Muscle of leg (tissue), 16 donors: ENCODE measurements at places on chromosomes 1 and 21. TPM values are rescaled to one million over a fixed set of nuclear protein-coding genes. Genes with fewer than 3 reads are reported as not detected.
A peak's percentile ranks its signal among the peaks of the same experiment; 100 is the strongest.

Gene AADACL4
- 0.04 TPM for total RNA-seq

Gene ZNF691
- total RNA-seq: 9.9 TPM

- no peak for DNase-seq
Observed at GRCh38 chr1:197998110-197998509, 80.9 kb downstream of the LHX9 start.

DNA sequence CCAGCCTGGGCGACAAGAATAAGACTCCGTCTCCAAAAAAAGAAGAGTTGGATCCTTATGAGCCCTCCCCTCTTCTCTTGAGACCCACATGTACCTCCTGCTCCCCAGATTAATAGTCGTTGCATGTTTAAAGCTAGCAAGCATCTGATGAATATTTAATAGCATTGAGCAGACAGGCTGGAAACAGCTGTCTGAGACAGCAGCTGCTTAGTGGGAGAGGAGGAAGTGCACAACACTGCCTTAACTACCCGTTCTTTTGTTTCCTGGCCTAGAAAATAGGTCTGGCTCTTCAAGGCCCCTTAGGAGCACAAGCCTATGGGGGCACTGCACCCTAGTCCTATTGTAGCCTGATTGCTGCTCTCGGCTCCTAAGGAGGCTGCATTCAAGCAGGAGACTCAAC, 17.3 kb upstream of the TMEM39B start:
- peak; percentile 57 for DNase-seq

DNA sequence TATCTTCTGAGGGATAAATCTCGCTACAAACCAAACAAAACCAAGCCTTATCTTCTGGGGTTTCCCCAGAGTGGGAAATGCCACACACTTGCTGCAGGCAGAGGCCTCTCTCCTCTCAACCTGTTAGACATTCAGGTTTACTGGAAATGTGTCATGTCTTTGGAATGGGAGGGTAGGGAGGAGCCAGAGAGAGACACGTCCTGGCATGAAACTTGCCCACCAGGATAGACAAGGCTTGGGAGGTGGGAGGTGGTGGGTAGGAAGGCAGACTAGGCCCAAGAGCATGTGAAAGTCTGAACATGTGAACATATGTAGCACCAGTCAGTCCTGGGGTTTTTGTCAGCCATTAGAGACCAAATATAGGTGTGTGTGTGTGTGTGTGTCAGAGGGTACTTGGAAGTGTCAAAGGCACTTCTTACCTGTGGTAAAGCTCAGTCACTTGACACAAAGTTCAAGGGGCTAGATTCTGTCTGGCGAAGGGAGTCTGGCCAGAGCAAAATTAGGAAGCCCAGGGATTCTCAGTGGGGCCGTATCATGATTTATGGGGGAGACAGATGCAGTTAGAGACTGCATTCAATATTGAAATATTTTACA, 32.4 kb upstream of the PIGC start:
- no peak for DNase-seq

DNA sequence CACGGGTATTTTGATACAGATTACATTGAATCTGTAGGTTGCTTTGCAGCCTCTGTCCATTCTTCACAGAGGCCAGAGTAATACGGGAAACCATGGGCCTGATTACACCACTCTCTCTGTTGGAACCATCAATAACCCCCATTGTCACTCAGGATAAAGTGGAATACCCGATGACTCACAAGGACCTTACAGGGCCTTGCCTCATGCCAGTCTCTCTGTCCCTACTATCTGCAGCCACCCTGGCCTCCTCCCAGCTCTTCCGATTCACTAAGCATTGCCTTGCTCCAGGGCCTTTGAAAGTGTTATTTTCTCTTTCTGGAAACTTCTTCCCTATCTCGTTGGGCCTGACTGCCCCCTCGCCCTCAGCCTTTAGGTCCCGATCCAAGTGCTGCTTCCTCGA, 61.7 kb downstream of the HMGB4 start:
- no peak for DNase-seq

DNA sequence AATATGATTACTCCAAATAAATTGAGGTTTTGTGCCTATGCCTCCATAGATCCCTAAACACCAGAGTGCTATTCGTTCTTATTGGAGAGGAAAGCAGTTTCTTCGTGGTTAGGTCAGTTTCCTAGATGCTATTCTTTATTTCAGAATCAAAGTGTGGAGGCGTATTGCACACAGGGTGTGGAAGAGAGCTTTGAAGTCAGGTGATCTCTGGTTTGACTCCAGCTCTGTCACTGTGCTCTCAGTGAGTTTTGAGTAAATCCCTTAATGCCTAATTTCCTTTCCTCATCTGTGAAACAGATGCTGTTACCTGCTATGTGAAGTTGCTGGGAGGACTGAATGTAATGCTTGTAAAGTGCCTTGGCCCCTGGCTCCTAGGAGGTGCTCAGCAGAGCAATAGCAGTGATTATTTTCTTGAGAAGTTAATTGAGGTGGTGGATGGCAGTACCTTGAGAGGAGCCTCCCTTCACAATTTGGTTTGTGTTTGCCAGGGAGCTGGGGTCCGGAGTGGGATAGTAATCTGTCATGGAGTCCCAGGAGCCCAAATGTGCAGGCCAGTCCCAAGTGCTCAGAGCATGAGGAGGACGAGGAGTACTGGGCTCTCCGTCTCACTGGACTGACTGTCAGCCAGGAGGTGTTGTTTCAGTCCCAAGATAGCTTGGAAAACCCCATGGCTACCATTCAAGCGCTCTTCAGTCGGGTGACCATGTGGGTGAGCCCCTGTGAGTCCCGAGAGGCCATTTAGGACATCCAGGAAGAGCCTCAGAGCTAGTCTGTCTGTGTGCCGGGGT, 14.9 kb downstream of the NTPCR start:
- no peak for DNase-seq

DNA sequence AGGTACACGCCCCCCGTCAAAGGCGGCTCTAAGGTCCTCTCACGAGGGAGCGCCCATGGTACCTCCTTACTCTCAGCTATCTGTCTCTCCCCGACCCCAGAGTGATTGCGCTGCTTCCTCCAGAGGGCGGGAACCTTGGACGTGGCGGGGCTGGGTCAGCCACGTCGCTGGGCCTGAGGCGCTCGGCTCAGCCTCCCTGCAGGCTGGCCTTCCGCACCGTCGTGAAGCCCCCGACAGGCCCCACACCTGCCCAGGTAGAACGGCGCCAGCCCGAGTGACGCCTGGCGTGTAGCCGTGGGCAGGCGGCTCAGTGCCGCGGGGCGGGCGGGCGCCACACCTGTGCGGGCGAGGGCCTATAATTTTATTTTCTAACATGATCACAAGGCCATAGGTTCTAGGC, 122.2 kb upstream of the BEND5 start:
- DNase-seq: no peak

GRCh38 chr1:22043198-22043769, 9.2 kb upstream of the CDC42 start:
- no peak for DNase-seq
